Stimulated activated CD4-positive, alpha-beta T cell treated with anti-CD3 and anti-CD28 coated beads, Interleukin-2, amount 100 ng/mL, for 24 hours (primary cell): ENCODE measurements at places on chromosomes 12 and 14.

DNA sequence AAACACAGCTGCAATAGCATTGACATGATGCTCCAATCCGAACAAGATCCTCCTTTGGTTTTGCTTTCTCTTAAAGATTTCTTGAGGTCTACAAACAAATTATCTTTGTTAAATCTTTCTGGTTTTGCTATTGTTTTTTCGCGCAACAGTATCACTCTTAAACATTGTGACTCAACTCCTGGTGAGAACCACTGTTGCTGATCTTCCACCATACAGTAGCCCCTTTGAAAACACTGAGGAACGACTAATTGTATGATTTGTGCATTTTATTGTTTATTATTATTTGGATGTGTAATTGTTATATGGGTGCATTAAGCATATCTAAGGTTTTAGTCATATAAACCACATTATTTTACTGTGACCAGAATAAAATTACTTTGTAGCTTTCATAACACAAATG lies 282.8 kb downstream of the EGLN3 start:
- no peak for DNase-seq

DNA sequence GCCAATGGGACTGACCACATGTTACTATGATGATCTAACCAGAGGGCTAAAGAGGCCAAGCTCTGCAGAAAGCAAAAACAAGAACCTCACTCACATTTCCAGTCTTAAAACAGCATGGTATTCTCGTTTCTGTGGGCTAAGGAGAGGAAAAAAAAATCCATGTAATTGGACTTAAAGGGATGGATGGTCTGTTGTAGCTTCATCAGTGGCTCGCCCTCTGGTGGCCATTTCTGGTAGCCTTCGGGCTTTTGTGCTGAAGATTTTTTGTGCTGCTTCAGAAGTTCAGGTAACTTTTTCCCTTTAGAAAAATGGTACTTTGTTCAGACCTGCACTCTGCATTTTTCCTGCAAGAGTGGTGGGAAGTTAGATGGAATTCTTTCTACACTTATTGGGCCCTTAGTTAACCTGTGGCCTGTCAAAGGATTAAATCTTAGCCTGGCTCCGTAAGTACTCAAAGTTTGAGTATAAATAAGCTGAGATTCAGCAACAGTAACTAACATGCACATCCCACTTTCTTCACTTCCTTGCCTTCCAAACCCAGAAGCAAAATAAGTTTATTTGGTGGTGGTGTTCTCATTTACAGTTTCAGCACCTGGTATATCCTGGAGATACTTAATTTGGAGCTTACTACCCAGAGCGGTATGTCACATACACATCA lies 22.3 kb downstream of the DCAF4 start:
- DNase-seq, result peak; percentile 75

DNA sequence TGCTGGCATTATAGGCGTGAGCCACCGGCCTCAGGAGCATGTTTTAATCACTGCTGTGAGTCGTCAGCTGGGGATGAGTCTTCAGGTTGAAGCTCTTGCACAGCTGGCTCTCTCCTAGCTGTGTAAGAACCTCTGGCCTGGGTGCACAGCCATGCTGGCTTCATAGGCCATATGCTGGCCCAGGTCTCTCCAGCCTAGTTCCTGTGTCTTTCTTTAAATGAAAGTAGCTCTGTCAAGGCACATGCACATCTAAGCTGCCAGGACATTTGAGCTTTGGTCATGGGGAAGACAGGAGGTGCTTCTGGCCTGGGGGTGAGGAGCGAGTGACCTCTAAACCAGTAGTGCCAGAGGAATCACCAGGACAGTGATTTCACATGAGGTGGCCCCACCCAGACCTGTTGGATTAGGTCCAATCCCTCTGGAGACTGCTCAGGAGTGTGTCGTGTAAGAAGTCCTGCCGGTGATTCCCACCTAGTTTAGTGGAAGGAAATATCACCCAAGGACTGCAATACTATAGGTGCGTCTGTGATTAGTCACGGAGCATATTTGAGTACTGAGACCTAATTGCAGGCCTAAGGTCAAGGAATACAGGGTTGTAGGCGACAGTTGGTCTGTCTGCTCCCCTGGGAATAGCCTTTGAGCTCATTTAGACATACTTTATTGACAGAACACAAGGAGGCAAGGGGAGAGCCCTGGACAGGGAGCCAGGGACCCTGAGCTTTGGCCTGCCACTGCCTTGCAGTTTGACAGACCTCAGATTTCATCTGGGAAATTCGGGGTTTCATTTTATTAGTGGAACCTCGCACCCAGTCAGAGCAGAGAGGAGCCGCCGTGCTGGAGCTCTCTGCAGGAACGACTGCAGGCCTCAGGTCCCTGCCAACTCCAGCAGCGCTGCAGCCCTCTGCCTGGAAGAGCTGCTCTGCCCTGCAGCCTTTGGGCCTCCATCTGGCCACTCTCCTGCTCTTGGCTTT lies 67.0 kb downstream of the ANKRD9 start:
- DNase-seq, result no peak

DNA sequence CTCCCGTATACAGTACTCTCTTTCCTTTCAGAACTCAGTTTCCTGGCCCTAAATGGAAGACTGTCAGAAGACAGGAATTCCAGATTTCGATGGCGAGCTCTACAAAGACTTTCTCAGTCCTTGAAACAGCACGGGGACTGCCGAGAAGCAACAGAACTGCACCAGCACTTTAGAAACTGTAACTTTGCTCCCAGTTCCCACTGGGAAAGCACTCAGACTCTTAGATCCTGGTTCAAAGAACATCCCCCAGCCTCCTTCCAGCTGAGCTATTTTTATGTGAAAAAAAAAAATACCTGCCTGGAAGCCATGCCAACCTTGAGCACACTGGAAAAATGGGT lies 1.8 kb downstream of the PXN start:
- DNase-seq, result no peak

DNA sequence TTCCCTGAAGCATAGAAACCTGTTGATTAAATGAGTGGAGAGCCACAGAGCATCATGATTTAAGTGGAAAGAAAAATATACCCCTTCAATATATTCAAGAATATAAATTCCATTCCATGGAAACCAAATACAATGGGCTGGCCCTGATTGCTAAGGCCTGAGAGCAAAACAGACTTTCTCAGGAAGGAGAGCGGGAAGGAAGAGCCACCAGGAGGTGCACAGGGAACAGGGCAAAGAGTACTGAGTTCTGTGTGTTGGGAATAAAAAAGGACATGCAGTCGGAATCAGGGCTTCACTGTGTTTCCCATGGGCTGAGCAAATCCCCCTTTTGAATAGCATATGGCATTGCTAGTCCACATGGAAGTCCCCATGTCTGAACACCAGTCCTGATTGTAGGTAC lies 69.7 kb upstream of the PLEKHG3 start:
- DNase-seq, result no peak

- no peak for DNase-seq
Measured at GRCh38 chr14:87952307-87953094, 40.5 kb downstream of the GALC start.

DNA sequence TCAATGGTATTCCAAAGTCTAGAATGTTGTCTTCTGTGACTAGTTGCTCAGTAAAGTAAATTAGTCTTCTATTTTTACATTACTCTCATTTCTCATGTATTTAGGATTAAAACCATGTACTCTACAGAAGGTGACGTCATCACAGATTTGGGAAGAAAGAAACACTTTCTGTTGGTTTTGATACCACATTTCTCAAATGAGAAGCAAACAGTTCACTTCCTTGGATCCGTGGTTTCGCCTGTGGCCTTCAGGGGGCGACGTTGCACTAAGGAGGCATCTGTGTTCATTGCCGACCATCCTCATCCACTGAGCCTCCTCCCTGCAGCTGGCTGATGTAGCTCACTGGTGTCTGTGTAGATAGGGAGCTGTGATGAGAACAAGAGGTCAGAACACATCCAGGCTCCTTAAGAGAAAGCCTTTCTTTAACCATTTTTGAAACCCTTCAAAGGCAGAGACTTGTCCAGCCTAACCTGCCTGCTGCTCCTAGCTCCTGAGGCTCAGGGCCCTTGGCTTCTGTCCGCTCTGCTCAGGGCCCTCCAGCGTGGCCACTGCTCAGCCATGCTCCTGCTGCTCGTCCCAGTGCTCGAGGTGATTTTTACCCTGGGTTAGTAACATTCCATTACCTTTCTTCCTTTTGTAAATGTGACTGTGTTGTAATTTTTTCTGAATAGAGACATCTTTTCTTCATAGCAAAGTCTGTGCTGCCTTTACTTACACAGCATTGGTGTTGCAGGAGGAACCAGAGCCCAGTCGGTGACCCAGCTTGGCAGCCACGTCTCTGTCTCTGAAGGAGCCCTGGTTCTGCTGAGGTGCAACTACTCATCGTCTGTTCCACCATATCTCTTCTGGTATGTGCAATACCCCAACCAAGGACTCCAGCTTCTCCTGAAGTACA lies 220.6 kb upstream of the OR4E1 start:
- peak; percentile 57 for DNase-seq

- no peak for DNase-seq
Measured at GRCh38 chr12:62686938-62687337, 220.3 kb downstream of the MON2 start.

DNA sequence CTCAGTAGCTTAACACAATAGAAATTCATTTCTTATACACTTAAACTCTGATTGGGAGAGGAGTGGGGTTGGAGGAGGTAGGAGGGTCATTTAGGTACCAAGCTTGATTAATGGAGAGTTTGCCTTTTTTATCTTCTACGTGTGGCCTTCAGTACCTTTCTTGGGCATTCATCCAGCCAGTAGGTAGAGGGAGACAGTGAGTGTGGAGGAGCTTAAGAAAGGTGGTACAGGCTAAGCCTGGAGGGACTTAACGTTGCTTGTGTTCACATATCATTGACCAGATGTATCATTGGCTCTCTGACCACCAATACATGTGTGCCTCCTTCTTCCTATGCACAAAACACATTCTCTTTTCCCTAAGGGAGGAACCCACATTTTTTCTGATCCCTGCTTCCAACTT lies 232.9 kb upstream of the CRY1 start:
- no peak for DNase-seq

DNA sequence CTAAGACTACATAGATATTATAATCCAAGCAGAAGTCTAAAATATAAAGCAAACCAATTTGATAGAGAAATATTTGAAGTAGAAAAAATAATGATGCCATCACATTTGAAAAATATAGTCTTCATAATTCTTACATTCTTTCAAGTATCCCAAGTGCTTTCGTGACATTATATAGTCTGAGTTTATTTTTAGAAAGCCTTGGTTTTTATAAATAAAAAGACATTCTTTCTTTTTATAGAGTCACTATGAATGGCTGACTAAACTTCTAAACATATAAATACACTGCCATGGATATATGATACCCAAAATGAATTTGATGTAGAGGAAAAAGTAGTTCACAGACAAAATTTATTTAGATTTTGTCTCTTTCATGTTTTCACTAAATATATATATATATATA lies 135.1 kb upstream of the PDZRN4 start:
- DNase-seq, result no peak

- DNase-seq, result no peak
Measured at GRCh38 chr14:57823015-57823660, 42.8 kb downstream of the SLC35F4 start.

DNA sequence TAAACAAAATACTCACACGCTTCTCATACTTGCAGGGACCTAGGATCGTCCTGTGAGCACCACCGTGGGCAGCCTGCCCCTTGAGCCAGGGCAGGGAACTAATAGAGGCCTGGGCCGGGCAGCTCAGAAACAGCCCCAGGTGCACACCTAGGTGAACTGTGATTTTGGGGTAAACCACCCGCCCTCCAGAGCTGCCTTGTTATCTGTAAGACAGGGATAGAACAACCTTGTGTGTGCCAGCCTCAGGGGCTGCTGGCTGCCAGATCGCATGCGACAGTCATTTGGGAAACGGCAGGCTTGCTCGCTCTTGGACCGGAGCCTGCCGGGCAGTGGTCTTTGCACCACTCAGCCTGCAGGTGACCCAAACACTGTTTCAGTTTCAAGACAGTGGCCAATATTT lies 86.8 kb downstream of the ADGRD1 start:
- no peak for DNase-seq

- DNase-seq, result no peak
Measured at GRCh38 chr12:82746668-82747067, 60.0 kb downstream of the TMTC2 start.

- DNase-seq, result no peak
Measured at GRCh38 chr14:89309670-89310177, 107.3 kb downstream of the FOXN3 start.

DNA sequence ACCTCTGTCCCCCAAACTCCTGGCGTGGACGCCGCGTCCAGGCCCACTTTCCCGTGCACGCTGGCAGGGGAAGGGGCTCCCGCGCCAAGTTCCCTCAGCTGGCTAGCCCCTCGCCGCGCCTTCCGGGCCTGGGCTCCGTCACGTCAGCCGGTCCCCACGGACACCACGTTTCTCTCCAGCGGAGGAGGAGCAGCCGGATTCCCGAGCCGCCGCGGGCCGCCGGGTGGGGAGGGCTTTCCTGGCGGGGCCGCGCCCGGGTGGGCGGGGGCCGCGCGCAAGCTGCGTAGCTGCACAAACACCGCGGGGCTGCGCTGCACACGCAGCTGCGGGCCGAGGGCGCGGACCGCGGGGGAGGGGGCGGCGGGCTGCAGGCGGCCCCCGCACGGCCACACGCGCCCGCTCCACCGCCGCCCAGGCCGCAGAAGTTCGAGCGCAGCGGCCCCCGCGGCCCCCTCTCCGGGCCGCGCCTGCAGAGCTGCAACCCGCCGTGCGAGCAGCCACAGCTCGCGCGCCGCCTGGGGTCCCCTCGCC lies 45.1 kb upstream of the PNMA1 start:
- DNase-seq, result peak; percentile 63

GRCh38 chr12:53561590-53561953 lies 54.3 kb upstream of the NPFF start:
- no peak for DNase-seq
